ENCODE measurements at places on chromosomes 4 and X.

- DNase-seq, result no peak
Measured at GRCh38 chrX:11470250-11470974, 177.2 kb downstream of the AMELX start.

- DNase-seq, result no peak
Measured at GRCh38 chr4:8419222-8420041, 21.1 kb downstream of the ACOX3 start.

DNA sequence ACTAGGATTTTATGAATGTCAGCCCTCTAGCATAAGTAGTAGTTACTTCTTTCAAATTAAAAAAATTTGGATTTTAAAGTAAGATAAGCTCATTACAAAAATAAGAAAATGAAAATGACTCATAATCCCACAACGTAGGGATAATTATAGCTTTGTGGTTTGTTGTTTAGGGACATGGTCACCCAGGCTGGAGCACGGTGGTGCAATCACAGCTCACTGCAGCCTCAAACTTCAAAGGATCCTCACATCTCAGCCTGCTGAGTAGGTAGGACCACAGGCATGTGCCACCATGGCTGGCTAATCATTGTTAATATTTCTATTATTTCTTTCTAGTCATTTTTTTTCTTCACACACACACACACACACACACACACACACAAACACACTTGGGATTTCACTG is 57.6 kb downstream of the PLAC1 start:
- DNase-seq, result no peak

GRCh38 chr4:145679991-145680455 is at the start of gene C4orf51:
Gene C4orf51, plus strand, starts transcription at chr4:145680146. Its CDS starts 58 bp downstream, at chr4:145680204.
- no peak for DNase-seq

DNA sequence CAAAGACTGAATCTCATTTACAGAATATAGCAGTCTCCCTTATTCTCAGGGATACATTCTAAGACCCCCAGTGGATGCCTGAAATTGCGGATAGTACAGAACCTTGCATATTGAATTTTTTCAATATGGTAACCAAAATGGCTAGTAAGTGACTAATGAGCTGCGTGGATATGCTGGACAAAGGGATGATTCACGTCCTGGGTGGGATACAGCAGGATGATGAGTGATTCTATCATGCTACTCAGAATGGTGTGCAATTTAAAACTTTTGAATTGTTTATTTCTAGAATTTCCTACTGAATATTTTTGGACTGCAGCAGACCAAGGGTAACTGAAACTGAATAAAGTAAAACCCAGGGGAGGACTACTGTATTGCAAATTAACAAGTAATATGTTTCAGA is 66.7 kb downstream of the STAG2 start:
- no peak for DNase-seq

DNA sequence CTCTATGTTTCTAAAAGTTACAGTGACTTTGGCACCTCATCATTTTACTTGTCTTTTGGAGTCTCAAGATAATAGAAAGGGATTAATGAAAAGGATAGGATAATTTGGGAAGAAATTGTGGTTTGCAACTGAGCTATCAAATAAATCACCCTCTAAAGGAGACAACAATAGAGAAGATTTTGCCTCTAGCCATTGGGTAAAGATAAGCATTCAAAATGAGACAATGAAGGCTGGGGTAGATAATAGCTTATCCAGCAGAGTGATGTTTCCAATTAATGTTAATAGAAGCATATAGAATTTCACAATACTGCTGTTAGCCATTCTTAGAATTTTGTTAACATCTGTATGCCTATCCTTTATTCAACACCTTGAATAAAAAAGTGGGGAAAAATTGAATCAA is 1177.6 kb downstream of the ADGRL3 start:
- DNase-seq, result no peak

GRCh38 chr4:183499389-183499788 is 5.5 kb upstream of the ING2 start:
- DNase-seq, result no peak

GRCh38 chr4:128301979-128302378 is 14.4 kb upstream of the PGRMC2 start:
- no peak for DNase-seq

GRCh38 chr4:88439161-88439760 is 17.7 kb upstream of the HERC5 start:
- DNase-seq, result no peak

- DNase-seq, result no peak
Measured at GRCh38 chrX:13472975-13473374, 96.4 kb upstream of the EGFL6 start.

GRCh38 chr4:39660045-39660444 is 21.4 kb upstream of the SMIM14 start:
- no peak for DNase-seq

DNA sequence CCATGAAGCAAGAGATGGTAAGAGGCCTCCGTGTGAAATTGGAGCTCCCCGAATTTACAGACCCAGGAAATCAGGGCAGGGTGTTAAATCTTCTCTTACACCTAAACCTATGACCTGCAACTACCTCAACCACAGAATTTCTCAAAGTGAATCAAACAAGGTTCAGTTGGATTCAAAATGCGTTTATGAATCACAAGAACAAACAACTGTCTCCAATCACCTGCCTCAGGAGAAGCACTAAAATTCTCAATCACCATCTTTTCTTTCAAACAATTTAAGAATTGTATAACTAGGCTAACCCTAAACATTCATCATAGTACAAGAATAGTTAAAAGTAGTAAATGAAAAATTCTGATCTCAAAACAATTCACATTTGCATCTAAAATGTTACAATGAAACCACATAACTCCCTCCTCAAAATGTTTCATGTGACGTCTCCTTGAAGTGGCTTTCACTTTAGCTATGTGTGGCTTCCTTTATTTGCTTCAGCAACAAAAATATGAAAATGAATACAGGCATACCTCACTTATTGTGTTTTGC is 19.2 kb downstream of the PPP3CA start:
- no peak for DNase-seq

GRCh38 chrX:39630344-39630743 is 467.4 kb downstream of the BCOR start:
- DNase-seq, result no peak

DNA sequence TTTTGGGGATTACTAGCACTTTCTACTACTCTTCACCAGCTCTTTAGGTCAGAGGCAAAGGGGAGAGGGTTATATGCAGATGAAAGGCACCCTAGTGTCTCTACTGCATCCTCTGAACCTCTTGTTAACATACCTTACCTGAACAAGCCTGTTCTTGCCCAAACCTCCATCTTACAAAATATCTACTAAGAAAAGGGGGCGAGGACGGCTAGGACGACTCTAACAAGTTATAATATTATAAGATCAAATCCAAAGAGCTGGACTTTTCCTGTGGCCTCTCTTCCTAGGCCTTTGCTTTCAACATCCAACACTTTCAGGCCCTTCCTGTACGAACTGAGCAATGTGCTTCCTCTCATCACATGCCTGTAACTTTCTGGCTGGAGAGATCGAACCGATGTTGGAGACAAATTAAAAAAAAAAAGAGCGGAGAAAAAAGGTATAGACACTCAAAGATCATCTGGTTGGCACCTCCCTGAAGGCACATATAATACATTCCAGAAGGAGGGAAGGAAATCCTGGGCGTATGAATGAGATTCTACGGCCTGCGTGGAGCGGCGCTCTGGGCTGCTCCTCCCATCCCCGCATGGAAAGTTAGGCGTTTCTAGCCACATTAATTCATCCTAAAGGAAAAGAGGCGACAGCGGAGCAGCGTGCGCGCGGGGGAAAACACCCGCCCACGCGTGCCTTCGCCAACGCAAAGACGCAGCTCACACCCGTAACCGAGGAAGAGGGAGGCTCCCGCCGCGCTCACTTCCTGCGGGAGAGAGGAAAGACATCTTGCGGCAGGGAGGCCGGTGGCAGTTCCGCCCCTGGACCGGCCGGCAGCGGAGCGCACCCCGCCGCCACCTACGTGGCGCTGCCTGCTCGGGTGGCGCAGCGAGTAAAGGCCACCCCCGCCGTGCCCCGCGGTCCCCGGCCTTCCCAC is 808 bp downstream of the PRDM5 start:
- peak; percentile 69 for DNase-seq

- no peak for DNase-seq
Measured at GRCh38 chrX:38175139-38175538, 45.5 kb downstream of the SRPX start.

DNA sequence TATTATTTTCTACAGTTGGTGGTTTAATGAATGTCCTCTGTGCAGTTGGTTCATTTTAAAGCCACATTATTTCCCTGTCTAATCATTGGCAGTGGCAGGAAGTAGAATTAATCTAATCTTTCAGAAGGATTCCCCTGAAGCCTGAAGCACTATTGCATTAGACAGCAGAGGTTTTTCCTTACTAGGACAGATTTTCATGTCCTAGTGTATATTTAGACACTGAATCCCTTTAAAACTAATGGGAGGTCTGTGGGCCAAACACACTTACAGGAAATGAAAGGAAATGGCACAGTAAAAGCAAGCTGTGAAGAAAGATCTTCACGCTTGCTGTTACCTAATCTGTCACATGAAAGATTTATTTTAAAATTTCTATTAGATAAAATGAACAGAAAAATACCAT is 165.2 kb downstream of the SLC39A8 start:
- no peak for DNase-seq

DNA sequence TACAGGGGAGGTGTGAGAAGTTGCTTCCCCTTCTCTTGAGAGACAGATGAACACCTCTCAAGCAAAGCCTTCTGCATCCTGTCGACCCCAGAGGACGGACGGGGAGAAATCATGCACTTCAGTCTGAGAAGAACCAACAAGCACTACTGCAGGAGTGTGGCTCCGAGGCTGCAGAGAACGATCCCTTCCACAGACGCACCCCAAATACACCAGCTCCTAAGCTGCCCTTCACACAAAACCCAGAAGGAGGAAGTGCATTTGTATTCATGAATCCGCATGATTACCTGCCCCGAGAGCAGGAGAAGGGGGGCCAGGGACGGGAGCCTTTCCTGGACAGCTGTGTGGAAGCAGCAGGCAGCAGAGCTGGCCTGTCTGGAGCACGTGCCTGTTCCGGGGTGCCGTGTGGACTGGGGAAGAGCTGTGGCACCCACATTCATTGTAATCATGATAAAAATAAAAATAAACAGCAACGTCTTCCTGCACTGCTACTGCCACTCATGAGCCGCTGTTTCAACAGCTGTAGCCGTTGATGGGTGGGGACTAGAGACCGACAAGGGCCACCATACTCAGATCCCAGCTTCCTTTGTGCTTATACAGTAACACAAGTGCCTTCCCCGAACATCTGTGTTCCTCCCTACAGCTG is 42.9 kb downstream of the ACSL1 start:
- no peak for DNase-seq

- DNase-seq, result no peak
Measured at GRCh38 chrX:25012433-25012735, 3.4 kb downstream of the ARX start.

- no peak for DNase-seq
Measured at GRCh38 chr4:140867356-140867755, 111.2 kb upstream of the TBC1D9 start.

DNA sequence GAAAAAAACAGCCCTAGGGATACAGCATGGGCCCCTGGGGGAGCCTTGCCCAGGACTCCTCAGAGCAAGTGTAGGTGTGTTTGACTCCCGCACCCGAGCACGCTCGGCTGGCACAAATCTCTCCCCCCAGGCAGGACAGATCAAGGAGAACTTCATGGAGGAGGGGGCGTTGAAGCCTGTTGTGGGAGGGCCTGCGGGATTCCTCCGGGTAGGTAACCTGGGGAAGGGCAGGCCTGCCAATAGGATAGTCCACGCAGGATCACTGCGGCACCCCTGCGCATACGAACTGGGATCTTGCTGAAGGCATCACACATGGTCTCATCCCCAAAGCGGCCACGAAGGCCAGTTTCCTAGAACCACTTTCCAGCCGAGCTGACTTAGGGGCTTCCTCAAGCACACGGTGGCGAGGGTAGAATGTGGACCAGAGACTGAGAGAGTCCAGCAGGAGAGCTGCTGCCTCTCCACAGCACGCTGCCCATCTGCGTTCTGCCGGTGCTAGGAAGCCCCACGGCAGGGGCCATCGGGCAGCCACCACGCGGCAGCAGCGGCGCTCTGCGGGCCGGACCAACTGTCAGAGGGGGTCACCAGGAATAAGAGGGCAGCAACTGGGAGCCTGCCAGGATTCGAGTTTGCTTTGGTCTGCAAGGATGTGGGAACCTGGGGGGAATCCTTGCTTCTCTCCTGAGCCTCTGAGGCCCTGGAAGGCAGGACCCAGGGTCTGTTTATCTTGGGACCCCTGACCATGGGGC is 56.8 kb downstream of the WFS1 start:
- DNase-seq, result no peak

DNA sequence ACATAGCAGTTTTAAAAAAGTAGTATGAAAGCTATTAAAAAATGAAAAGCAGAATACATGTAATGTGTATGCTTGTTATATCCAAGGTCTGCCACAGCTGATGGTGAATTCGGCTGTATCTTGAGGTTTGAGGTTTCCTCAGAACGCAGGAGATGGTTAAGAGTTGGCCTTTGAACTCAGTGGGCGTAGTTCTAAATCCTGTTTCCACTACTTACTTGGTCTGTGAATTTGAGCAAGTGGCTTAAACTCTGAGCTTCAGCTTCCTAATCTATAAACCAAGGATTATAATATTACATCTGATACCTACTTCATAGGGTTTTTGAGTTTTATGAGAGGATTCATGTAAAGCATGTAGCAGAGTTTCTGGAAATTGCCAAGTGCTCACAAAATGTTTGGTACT is 125.2 kb downstream of the STIM2 start:
- DNase-seq, result no peak

Measured in activated CD8-positive, alpha-beta memory T cell treated with anti-CD3 and anti-CD28 coated beads, Interleukin-2, amount 50 U/mL, for 48 hours (primary cell).